Stimulated activated CD8-positive, alpha-beta memory T cell treated with anti-CD3 and anti-CD28 coated beads, Interleukin-4, amount 100 ng/mL, for 1 hour (primary cell): ENCODE measurements at places on chromosomes 7 and 10.

GRCh38 chr10:17161775-17162174 lies 32.2 kb upstream of the CUBN start:
- no peak for DNase-seq

DNA sequence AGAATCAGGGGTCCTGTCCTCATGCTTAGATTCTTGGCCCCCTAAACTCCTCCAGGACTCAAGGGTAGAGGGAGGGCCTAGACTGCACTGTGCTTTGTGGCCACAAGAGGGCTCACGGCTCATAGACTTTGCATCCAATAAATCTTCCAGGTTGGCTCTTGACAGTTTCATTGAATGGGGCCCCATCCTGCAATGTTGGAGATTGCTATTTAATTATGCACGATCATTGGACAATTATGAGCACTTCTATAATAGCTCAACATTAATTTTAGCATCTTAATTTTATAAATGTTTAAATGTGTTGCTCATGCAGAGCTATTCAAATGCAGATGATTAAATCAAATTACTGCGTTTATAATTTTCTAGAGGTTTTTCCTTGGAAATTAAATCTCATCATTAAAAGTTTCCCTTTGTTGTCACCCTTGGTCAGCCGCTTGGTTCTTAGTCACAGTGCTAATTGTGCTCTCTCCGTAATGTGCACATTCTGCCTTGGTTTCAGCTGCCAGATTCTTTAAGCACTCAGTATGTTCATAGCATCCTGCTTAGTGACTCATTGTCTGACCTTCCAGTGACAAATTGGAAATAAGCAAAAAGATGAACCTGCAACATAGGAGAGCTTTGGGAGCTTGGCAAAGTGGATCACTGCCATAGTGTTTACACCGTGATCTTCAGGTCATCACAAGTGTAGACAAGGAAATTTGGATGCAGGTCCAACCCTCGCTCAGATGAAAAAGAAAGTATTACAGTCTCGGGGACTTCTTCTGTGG lies 33.4 kb upstream of the PLPP4 start:
- DNase-seq = no peak

DNA sequence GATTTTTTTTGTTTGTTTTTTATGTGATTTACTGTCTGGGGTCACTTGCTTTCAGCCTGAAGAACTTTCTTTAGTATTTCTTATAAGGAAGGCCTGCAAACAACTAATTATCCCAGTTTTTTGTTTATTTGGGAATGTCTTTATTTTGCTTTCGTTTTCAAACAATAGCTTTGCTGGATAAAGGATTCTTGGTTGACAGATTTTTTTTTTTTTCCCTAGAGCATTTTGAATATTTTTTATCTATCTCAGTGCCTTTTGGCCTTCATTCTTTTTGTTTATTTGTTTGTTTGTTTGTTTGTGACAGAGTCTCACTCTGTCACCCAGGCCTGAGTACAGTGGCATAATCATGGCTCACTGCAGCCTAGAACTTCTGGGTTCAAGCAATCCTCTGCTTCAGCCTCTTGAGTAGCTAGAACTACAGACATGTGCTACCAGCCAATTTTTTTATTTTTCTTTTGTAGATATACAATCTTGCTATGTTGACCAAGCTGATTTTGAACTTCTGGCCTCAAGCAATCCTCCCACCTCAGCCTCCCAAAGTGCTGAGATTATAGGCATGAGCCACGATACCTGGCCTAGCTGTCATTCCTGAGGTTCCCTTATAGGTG lies 46.3 kb upstream of the FZD9 start:
- DNase-seq = no peak

DNA sequence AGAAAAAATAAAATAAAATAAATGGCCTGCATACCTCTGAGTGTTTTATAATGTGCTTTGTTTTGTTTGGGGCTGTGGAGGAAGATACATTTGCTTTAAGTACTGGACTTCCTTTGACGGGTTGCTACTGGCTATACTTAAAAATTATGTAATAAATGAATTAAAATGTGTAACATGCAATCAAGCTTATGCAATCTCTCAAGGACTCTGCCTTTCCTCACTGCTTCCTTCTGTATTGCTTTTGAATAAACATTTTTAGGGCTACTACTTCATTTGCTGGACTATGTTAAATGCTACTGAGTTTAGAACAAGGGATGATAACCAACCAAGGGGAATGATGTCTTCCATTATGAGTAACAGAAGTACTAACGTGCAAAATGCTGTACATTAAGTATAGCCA lies 91.6 kb downstream of the ETV1 start:
- DNase-seq = no peak

GRCh38 chr7:98000356-98000755 lies 10.4 kb upstream of the OCM2 start:
- DNase-seq = no peak

- peak; percentile 17 for DNase-seq
Measured at GRCh38 chr7:17939606-17940301, 540 bp downstream of the SNX13 start.

- DNase-seq = no peak
Measured at GRCh38 chr7:144780071-144780608, 55.7 kb downstream of the TPK1 start.

GRCh38 chr7:102061981-102062390 lies 224.7 kb upstream of the SH2B2 start:
- DNase-seq = no peak

DNA sequence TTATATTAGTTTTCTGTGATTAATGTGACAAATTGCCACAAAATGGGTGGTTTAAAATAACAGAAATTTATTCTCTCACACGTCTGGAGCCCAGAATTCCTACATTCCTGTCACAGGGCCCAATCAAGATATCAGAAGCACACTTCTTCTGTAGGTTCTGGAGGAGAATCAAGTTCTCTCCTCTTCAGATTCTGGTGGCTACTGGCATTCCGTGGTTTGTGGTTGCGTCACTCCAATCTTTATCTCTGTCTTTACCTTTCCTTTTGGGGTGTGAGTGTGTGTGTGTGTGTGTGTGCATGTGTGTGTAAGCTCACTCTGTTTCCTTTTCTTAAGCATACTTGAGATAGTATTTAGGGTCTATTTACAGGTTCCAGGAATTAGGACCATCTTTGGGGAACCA lies 115.5 kb upstream of the DKK1 start:
- no peak for DNase-seq

DNA sequence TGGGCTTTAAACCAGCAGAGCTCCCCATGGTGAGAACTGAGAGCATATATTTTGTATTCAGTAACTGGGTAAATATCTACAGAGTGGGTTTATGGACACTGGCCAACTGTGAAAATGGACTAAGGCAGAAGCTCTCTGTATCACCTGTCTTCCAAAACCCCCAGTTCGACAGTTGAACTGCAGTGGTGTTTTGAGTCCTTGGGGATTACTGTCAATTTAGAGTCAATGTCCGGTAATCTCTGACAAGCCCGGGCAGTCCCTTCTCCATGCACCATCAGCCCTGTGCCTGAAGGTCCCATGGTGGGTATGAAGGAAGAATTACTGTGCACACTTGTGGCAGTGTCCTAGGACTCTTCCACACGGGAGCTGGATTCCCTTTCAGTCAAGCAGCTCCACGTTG lies 235.0 kb downstream of the CCSER2 start:
- DNase-seq = no peak

GRCh38 chr10:76991621-76992020 lies 646.0 kb downstream of the KCNMA1 start:
- no peak for DNase-seq

DNA sequence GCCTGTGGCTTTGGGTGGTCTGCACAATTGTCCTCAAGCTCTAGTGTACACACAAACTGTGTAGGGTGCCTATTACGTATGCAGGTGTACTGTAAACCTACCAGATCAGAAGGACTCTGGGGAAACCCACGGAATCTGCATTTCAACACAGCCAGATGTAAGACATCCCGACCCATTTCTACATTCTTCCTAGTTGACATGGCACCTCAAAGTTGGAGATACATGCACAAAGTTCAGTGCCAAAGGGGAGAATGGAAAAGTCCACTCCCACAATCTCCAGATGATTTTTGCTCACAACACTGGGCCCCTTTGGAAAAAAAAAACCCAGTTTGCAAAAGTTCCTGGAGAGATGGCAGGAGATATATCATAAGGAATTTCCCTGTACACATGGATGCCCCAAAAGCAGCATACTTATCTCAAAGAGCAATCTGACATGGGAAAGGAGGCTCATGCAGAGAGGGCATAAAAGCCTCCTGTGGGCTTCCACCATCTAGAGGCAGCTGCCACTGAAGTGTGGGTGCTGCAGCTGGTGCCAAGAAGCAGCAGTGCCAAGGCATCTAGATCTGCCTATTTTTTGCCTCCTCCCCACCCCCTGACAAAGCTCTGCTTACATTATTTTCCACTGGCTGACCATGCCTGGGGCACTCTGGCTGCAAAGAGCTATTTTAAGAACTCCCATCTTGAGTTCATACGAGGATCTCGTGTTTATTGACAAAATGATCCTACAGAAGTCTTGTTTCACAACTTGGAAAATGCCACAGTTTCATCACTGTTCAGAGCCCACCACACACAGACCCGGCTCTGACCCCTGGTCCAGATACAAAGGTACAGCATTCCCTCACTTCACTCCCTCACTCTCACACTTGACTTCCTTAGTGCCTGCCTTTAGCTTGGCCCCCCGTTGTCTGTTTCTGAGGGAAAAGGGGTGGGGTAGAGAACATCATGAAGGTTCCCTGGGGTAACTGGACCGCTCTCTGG lies 12.9 kb downstream of the TECTB start:
- DNase-seq = no peak

- DNase-seq = no peak
Measured at GRCh38 chr10:20466731-20467130, 430.4 kb downstream of the NEBL start.

GRCh38 chr7:150848561-150849115 lies 3.7 kb upstream of the AOC1 start:
- no peak for DNase-seq

GRCh38 chr10:96896884-96897589 lies 64.9 kb downstream of the LCOR start:
- DNase-seq = no peak

DNA sequence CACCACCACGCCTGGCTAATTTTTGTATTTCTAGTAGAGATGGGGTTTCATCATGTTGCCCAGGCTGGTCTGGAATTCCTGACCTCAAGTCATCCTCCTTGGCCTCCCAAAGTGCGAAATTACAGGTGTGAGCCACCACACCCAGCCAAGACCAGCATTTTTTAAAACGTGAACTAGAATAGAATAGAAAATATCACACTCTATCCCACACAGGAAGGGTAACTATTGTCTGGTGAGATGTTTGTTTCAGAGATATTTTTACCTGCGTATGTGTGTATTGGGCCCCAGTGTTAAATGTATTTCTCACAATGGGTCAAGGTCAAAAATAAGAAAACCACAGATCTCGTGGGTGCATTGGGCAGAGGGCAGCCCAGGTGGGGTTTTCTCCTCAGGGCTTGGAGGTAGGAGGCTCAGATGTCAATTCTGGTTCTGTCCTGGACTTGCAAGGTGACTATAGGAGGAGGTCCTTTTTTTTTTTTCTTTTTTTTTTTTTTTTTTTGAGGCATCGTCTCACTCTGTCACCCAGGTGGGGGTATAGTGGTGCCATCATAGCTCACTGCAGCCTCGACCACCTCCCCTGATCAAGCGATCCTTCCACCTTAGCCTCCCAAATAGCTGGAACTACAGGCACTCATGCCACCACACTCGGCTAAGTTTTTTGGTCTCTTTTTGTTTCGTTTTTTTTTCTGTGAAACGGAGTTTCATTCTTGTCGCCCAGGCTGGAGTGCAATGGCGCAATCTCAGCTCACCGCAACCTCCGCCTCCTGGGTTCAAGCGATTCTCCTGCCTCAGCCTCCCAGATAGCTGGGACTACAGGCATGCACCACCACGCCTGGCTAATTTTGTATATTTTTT lies 19.0 kb downstream of the SH2B2 start:
- no peak for DNase-seq

- DNase-seq = no peak
Measured at GRCh38 chr10:97686301-97686961, 610 bp downstream of the AVPI1 start.

GRCh38 chr10:101695404-101695890 lies 477 bp upstream of the FBXW4 start:
- no peak for DNase-seq

DNA sequence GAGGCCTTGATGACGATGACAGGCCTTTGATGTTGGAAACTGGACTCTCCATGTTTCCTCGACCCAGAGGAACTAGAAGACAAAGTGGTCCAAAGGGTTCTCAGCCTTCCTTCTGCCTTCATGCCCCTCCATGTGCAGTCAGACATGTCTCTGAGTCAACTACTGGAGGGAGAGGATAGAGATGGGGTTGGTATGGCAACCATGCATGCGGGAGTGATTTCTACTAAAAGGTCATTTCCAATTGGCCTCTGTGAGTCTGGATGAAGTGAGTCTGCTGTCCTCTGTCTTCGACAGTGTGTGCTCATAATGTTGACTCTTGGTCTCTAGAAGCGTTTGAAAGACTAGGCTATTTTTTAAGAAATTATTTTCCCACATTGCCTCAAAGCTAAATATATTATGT lies 29.2 kb downstream of the STK17A start:
- DNase-seq = no peak

DNA sequence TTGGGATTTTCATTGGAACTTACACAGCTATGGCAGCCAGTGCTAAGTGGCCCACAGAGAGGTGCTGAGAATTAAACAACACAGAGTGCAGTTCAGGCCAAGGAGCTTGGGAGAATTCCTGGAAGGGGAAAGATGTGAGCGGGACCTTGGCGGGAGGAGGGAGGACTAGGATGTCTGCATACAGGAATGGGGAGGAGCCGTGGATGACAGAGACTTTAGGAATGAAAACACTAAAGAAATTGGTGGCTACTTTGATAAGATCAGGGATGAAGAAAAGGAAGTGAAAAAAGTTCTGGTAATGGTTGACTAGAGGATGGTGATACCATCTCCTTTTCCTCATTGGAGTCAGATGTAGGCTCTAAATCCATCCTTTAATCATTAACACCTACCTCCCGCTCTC lies 234.2 kb upstream of the FZD8 start:
- no peak for DNase-seq

GRCh38 chr7:114589436-114589835 lies 174.8 kb downstream of the FOXP2 start:
- DNase-seq = no peak

- no peak for DNase-seq
Measured at GRCh38 chr7:54969208-54969967, 49.4 kb upstream of the EGFR start.

DNA sequence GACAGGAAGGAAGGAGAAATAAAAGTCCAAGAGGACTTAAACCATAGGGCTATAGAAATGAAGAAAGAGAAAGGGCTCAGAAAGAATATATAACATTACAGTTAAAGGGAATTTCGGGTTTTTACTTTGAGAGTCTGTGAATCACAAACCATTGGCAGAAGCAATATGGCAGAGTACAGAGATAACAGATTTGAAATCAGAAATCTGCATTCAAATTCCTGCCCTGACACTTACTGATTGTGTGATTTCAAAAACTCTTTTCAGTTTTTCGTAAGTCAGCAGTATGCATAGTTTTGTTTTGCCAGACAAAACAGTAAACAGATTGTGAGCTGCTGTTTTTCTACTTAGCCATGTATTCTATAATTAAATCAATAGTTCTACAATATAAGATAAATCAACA lies 8.2 kb downstream of the JMJD1C start:
- DNase-seq = no peak

GRCh38 chr7:46461334-46461777 lies 540.3 kb upstream of the IGFBP3 start:
- DNase-seq = no peak
